PC-9 (cell line): ENCODE measurements at places on chromosomes 3 and 15. TPM values are rescaled to one million over a fixed set of nuclear protein-coding genes. Genes with fewer than 3 reads are reported as not detected.

DNA sequence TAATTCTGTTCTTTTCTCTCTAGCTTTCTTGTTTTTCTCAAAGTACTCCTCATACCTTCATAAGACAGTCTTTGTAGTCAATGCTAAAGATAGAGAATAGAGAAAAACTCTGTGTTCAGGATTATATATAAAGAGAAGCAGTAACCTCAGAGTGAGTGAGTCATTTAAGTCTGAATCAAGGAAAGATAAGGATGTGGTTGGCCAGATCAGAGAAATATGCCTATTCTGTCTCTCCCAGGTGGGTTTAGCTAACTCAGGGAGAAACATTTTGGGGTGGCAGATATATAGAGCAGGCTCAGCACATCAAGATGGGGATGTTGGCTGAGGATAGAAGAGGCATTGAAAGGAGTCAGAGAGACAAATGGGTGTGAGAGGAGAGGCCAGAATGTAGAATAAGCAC is 31.4 kb downstream of the GTF2E1 start:
- H3K27me3 ChIP-seq, result no peaks in the 10 kb centered on the region
- H3K4me1 ChIP-seq, result no peaks in the 10 kb centered on the region
- H3K36me3 ChIP-seq, result peaks cover 15% of the 10 kb centered on the region; the same call in 1 of the 2 replicates
- DNase-seq, result no peak
- no peak overlapping the region for H3K27ac ChIP-seq

DNA sequence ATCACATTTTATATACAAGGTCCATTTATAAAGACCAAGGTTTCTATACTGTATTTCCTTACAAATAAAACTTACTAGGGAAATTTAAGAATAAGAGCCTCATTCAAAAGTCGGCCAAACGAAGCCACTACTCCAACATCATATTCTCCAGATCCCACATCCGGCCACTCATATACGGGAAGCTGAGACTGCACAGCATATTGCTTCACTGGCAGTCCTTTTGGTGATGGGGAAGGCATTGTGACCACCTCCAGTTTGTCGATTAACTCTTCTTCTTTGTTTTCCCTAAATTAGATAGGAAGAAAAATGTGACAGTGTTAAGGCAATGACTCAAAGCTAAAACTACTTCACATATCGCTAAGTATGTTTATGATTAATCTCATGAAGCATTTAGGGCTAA is 2.7 kb downstream of the MTFMT start:
- no peak for DNase-seq
- H3K27ac ChIP-seq, result no peak overlapping the region
- no peaks in the 10 kb centered on the region for H3K27me3 ChIP-seq
- peaks cover 10% of the 10 kb centered on the region; the same call in 1 of the 2 replicates for H3K4me1 ChIP-seq

The GABRR3 gene
- total RNA-seq, result not detected in 2 replicates

DNA sequence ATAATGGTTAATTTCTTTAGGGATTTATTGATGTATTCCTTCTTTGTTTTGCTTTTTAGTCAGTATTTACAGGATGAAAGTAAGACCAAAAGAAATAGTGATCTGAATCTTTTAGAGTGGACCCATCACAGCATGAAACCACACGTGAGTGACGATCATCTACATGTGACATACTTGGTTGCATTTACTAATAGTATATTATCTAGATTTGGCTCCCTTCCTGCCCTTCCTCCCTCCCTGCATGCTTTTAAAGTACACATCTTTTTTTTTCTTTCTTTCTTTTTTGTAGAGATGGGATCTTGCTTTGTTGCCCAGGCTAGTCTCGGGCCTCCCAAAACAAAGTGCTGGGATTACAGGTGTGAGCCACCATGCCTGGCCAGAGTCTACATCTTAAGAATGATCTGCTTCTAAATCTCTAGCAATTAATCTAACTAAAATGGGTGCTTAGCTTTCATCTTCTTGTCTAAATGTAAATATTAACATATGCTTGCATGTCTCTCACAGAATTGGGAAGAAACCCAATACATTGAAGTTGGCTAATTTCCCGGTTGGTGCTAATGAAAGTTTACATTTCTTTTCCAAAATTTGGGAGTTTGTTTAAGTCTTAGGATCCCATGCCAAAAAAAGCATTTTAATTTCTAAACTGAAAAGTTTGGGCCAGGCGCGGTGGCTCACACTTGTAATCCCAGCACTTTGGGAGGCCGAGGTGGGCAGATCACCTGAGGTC is 38.0 kb downstream of the SENP2 start:
- no peak overlapping the region for H3K4me3 ChIP-seq
- H3K27ac ChIP-seq, result no peak overlapping the region
- H3K27me3 ChIP-seq, result no peaks in the 10 kb centered on the region
- H3K4me1 ChIP-seq, result no peaks in the 10 kb centered on the region

DNA sequence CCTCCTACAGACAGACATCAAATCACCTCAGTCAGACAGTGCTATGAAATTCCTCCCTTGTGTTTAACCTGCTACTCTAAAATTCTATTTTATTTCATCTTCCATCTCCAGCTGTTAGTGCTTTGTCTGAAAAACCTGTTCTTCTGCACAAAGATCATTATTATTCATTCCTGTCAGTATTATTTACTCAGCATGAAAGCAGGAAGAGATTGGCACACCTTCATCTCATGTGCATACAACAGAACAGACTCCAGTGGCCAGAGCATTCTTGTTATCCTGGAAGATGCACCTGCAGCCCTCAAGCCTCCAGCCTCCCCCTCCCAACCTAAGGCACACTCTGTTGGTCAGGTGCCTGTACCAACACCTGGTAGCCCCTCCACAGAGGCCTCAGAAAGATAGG is 1.8 kb upstream of the ROPN1B start:
- H3K4me1 ChIP-seq, result peaks cover 19% of the 10 kb centered on the region
- DNase-seq, result peak; percentile 80
- H3K36me3 ChIP-seq, result no peaks in the 10 kb centered on the region
- no peak overlapping the region for H3K4me3 ChIP-seq
- H3K27ac ChIP-seq, result no peak overlapping the region

- no peaks in the 10 kb centered on the region for H3K4me1 ChIP-seq
- H3K27me3 ChIP-seq, result no peaks in the 10 kb centered on the region
- H3K27ac ChIP-seq, result no peak overlapping the region
These were observed 60.3 kb downstream of the FEM1B start for GRCh38 chr15:68337826-68338225.

- no peak for DNase-seq
- no peaks in the 10 kb centered on the region for H3K27me3 ChIP-seq
- H3K36me3 ChIP-seq, result no peaks in the 10 kb centered on the region
- no peaks in the 10 kb centered on the region for H3K4me1 ChIP-seq
- no peak overlapping the region for H3K27ac ChIP-seq
- H3K4me3 ChIP-seq, result no peak overlapping the region
These were observed 30.2 kb downstream of the HEG1 start for GRCh38 chr3:125025642-125026041.

GRCh38 chr15:100215031-100215842 is 126.5 kb downstream of the ADAMTS17 start:
- H3K4me3 ChIP-seq, result no peak overlapping the region

DNA sequence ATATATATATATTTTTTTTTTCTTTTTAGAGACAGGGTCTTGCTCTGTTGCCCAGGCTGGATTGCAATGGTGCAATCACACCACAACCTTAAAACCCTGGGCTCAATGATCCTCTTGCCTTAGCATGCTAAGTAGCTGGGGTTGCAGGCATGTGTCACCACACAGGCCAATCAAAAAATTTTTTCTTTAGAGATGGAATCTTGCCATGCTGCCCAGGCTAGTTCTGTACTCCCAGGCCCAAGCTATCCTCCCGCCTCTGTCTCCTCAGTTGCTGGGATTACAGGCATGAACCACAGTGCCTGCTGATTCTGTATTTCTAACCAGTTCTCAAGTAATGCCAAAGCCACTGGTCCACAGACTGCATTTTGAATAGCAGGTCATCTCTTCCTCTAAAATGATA is 291.3 kb upstream of the ZPLD1 start:
- no peaks in the 10 kb centered on the region for H3K27me3 ChIP-seq
- no peak overlapping the region for H3K27ac ChIP-seq
- no peak for DNase-seq
- no peaks in the 10 kb centered on the region for H3K36me3 ChIP-seq
- H3K4me3 ChIP-seq, result no peak overlapping the region
- no peaks in the 10 kb centered on the region for H3K4me1 ChIP-seq

DNA sequence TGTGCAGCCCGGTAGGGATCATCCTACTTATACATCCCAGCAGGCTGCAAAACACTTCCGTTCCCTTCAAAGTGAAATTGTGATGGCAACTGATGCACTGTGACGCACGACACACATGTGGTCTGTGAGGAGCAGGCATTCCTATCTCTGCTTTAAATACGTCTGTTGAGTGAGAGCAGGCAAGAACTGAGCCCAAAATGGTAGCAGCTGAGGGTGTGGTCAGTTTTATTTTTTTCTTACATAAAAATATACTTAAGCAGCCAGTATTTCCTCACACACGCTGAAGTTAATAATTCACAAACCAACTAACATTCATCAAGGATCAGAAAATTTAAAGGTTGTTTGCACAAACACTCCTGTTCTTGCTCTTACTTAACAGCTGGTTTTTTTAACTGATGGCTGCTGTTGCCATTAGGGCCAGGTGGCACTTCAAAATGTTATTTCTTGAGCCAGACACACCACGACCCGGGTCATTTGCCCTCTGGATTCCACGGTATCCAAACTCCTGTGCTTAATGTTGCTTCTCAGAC is 23.9 kb downstream of the LRIG1 start:
- H3K4me3 ChIP-seq, result no peak overlapping the region
- H3K4me1 ChIP-seq, result peaks cover 12% of the 10 kb centered on the region
- no peaks in the 10 kb centered on the region for H3K36me3 ChIP-seq
- DNase-seq, result no peak
- H3K27ac ChIP-seq, result no peak overlapping the region
- no peaks in the 10 kb centered on the region for H3K27me3 ChIP-seq

The ST8SIA2 gene
- not detected in 2 replicates for total RNA-seq

GRCh38 chr3:72995337-72995736 is 1.3 kb upstream of the PPP4R2 start:
- peaks cover 16% of the 10 kb centered on the region; the same call in 1 of the 2 replicates for H3K36me3 ChIP-seq
- H3K27ac ChIP-seq, result no peak overlapping the region
- no peak for DNase-seq
- peaks cover 21% of the 10 kb centered on the region for H3K4me1 ChIP-seq

DNA sequence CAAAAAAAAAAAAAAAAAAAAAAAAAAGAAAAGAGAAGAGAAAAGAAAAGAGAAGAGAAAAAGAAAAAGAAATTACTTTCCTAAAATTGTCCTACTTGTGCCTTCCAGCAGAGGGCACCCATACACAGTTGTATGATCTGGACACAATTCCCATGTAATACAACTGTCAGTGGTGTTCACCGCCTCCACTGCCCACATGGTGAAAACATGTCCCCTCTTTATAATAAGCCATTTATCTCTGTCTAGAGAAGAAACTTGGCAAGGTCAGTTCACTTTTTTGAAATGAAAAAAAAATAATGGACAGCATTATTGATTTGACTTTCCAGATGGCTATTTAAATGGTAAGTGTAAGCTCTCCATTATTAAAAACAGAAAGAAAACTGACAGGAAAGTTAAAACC is 459.4 kb downstream of the GBE1 start:
- no peaks in the 10 kb centered on the region for H3K27me3 ChIP-seq
- DNase-seq, result no peak
- H3K4me1 ChIP-seq, result no peaks in the 10 kb centered on the region
- H3K4me3 ChIP-seq, result no peak overlapping the region
- H3K27ac ChIP-seq, result no peak overlapping the region

The IQSEC1 gene
- total RNA-seq, result 30.1 and 30.7 TPM in 2 replicates

GRCh38 chr3:25843332-25843731 is 53.4 kb downstream of the OXSM start:
- H3K36me3 ChIP-seq, result no peaks in the 10 kb centered on the region
- no peaks in the 10 kb centered on the region for H3K4me1 ChIP-seq
- DNase-seq, result no peak
- H3K4me3 ChIP-seq, result no peak overlapping the region
- H3K27me3 ChIP-seq, result no peaks in the 10 kb centered on the region
- no peak overlapping the region for H3K27ac ChIP-seq

DNA sequence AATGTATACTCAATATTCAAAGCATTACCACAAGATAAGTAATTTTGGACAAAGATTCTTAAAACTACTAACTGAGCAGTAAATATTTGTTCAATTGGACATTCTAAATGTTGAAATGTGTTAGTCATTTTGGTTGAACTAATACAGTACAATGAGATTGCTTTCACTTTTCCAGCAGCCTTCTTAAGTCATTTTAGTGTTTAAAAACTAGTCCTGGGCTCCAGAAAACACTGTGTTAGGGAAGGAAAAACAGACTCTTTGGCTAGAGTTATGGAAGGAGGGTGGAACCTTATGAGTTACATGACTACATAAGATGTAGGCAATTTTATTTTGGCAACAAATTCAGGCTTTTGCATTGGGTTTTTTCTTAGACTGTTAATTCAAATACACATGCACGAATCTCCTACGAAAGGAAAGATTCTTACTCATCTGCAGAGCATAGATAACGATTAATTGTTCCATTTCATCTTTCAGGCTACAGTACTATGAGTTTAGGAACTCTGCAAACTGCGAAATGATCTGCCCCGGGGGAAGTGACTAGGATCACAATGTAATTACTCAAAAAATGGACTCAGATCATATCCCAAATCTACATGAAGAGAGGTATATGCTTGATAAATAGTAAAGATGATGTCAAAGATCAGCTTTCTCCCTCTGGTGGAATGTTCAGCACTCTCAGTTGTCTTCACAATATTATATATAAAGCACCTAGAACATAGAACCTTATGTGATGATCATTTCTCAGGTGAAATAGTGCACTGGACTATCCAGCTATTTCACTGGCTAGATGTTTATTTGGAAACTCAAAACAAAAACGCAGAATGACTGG is 492.8 kb upstream of the MDFIC2 start:
- H3K27me3 ChIP-seq, result peaks cover 5% of the 10 kb centered on the region
- no peak overlapping the region for H3K4me3 ChIP-seq
- H3K36me3 ChIP-seq, result no peaks in the 10 kb centered on the region
- no peak overlapping the region for H3K27ac ChIP-seq
- no peaks in the 10 kb centered on the region for H3K4me1 ChIP-seq

GRCh38 chr3:169147238-169148008 is 516.1 kb downstream of the MECOM start:
- DNase-seq, result peak; percentile 78
- H3K4me3 ChIP-seq, result peak overlapping the region; percentile 91
- H3K27me3 ChIP-seq, result no peaks in the 10 kb centered on the region
- H3K36me3 ChIP-seq, result peaks cover 7% of the 10 kb centered on the region; the same call in 1 of the 2 replicates

- peaks cover 10% of the 10 kb centered on the region for H3K36me3 ChIP-seq
- no peak overlapping the region; the same call in 1 of the 2 replicates for H3K27ac ChIP-seq
- H3K4me1 ChIP-seq, result peaks cover 8% of the 10 kb centered on the region
These were observed 40.7 kb upstream of the BSN start for GRCh38 chr3:49513494-49514124.

The COX5A gene
- total RNA-seq, result 177 and 247 TPM in 2 replicates

The HOMER2 gene
- 15.1 and 21.2 TPM in 2 replicates for total RNA-seq

The DUOXA2 gene
- total RNA-seq, result not detected in 2 replicates

DNA sequence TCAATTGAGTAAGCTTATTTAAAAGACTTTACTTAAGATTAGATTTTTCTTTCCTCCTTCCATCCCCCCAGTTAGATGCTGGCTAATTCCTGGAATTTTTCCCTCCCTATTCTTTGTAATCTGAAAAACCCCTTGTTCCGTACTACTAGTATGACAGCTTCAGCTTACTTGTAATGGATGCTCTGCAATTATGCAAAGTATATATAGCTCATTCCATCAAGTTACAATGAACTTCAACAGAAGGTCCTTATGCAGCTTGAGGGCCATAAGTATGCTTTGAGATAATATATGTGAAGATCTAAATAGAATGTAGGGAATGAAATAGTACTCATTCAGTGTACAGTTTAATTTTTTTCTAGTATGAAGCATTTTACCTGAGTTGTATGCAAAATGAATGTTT is 398.3 kb upstream of the NAALADL2 start:
- no peaks in the 10 kb centered on the region for H3K36me3 ChIP-seq
- no peaks in the 10 kb centered on the region for H3K4me1 ChIP-seq
- no peak overlapping the region for H3K27ac ChIP-seq
- no peak overlapping the region for H3K4me3 ChIP-seq
- no peaks in the 10 kb centered on the region for H3K27me3 ChIP-seq
- no peak for DNase-seq

The TEX55 gene
- not detected in 2 replicates for total RNA-seq
